Aortic smooth muscle cell (primary cell): ENCODE measurements at places on chromosomes 16 and 17. TPM values are rescaled to one million over a fixed set of nuclear protein-coding genes. Genes with fewer than 3 reads are reported as not detected.

MYOCD gene
- 2.4 and 3.5 TPM in 2 replicates for total RNA-seq

PMFBP1 gene
- total RNA-seq, result under 0.01 and 0.06 TPM in 2 replicates

CIITA gene
- total RNA-seq, result under 0.01 and 0.31 TPM in 2 replicates

RNF157 gene
- total RNA-seq, result 0.19 and 0.40 TPM in 2 replicates

GP1BA gene
- total RNA-seq, result not detected in 2 replicates

HS3ST3A1 gene
- total RNA-seq, result 0.53 and 1.5 TPM in 2 replicates

LAT gene
- total RNA-seq, result 0.53 and 0.68 TPM in 2 replicates

FSCN2 gene
- 1.4 and 2.8 TPM in 2 replicates for total RNA-seq

FBXW10 gene
- under 0.01 and 0.06 TPM in 2 replicates for total RNA-seq

SLC16A6 gene
- 0.37 and 0.92 TPM in 2 replicates for total RNA-seq
